ENCODE measurements at places on chromosomes 11 and 22.
A peak's percentile ranks its signal among the peaks of the same experiment; 100 is the strongest.

DNA sequence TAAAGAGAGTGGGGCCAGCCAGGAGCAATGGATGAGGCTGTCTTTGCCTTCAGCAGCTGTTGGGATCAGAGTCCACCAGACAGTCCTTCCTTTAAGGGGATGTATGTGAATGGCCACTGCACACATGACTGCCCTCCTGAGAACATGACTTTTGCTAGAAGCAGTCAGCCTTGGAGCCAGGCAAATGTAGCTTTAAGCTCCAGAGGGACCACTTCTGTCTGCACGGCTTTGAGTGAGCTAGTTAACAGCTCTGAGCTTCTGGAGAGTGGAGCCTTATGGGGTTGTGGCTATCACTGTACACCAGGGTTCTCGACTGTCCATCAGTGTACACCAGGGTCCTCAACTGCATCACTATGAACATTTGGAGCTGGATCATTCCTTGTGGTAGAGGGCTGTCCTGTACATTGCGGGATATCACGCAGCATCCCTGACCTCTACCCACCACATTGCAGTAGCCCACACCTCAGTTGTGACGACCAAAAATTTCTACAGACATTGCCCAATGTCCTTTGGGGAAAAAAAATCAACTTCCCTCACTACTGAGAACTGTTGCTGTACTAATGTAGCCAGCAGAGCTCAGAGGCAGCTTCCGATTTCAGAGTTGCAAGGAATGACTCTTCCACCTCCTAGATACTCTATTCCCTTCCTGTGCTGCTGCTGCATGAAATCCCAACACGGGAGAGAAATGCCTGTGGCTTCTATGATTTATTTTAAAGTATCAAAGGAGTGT is 169.4 kb downstream of the MYO18B start:
- DNase-seq: no peak

DNA sequence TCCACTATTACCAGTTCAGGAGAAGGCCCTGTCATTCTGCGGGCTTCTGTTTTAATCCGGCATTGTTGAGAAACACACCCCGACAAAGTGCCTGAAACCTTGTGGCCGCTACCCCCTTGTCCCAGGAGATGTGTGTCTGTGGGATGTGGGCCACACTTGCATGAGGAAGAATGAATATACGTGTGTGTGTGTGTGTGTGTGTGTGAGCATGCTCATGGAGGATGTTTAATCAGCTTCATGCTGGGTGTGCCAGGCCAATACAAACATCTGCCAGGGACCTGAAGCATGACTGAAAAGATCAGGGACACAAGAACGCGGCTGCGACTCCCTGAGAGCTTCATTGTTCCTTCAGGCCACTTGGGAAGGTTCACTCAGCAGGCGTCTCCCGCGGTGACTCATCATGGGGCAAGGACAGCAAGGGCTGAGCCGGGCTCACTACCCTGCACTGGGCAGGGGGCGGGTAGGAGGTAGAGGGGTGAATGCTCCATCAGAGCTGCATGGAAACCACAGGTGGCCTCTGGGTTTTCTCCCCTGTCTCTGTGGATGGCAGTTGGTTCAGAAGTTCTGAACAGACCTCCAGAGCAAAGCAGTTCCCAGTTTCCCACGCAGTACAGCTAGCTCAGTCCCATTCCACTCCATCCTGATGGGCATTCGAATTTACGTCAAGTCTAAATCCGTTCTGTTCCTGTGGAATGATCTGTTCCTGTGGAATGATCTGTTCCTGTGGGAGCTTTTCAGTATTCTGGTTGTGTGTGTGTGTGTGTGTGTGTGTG is 7.0 kb upstream of the MALAT1 start:
- peak; percentile 93 for DNase-seq

DNA sequence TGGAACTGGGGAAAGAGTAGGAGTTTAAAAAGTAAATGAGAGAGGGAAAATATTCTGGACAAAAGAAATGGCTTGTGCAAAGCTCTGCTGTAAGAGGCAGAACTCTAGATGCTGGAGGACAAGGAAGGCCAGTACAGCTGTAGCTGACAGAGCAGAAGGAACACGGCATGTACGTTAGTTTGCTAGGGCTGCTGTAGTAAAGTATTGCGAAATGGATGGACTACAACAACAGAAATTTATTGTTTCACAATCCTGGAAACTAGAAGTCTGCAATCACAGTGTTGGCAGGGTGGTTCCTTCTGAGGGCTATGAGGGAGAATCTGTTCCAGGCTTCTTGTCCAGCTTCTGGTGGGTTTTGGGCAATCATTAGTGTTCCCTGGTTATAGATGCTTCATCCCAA is 454.4 kb downstream of the NTM start:
- no peak for DNase-seq

- DNase-seq: peak; percentile 14
Observed at GRCh38 chr22:24563246-24563645, 7.4 kb downstream of the SNRPD3 start.

- no peak for DNase-seq
Observed at GRCh38 chr11:26916805-26917204, 77.1 kb upstream of the FIBIN start.

GRCh38 chr11:71937826-71938225 is 9.0 kb downstream of the RNF121 start:
- DNase-seq: no peak

DNA sequence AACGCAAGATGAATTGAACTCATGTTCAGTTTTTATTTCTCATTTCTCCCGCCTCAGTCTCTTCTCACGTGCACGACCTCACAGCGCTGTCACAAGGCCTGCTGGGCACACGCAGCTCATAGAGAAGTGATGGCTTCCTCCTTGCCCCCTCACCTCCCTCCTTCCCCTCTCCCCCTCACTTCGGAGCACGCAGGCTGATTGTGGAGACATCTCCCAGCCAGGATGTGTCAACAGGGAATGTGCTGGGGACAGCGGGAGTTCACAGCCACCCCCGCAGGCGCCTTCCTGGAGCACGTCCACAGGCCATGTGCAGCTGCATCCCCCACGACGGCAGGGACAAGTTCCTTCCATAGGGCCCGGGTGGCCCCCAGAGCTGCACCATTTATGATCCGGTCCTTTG is 29.1 kb upstream of the KRTAP5-6 start:
- peak; percentile 44 for DNase-seq

GRCh38 chr11:122808478-122808869 is 29.8 kb upstream of the CRTAM start:
- no peak for DNase-seq

Data from posterior vena cava (tissue), 2 donors.